ENCODE measurements at places on chromosomes 1 and 21.

GRCh38 chr1:16204634-16205333 lies 7.7 kb downstream of the ARHGEF19 start:
- no peak for DNase-seq

DNA sequence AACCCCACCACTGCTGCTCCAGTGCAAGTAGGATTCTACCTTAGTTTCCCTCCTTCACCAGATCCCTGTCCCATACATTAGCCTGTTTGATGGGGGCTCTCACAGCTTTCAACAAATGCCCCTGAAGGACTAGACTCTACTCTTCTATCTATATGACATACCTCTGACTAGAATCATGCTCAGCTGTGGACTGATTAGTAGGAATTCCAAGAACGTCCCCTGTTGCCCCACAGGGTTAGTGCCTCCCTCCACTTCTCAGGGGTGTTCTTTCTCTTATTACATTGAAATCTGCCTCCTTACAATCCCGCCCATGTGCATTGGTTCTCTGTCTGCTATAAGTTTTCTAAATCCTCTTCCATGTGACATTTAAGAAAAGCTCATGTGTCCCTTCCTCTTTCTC lies 375.9 kb upstream of the DUSP10 start:
- no peak for DNase-seq

- no peak for DNase-seq
These were observed 37.5 kb upstream of the LRRC53 start for GRCh38 chr1:74549932-74550331.

DNA sequence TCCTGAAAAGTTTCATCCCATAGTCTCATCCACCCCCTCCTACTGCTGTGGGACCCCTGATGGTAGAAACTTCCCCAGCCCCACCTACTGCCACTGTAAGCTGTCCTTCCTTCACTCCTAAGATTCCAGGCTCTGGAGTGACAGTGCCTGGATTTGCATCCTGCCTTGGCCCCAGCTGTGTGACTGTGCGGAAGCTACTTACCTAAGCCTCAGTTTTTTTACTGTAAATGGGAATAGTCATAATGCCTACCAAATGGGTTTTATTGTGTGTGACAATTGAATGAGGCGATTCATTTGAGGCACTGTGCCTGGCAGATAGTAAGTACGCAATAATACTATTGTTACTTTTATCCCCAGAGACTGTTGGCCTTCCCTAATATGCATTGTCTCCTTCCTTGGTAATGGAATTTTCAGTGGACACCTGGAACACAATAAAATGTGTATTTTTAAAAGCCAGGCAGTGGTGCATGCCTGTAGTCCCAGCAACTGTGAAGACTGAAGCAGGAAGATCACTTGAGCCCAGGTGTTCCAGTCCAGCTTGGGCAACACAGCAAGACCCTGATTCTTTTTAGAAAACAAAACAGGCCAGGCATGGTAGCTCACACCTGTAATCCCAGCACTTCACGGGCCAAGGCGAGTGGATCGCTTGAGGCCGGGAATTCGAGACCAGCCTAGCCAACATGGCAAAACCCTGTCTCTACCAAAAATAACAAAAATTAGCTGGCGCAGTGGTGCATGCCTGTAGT lies 55.0 kb upstream of the ZNF326 start:
- DNase-seq = no peak

DNA sequence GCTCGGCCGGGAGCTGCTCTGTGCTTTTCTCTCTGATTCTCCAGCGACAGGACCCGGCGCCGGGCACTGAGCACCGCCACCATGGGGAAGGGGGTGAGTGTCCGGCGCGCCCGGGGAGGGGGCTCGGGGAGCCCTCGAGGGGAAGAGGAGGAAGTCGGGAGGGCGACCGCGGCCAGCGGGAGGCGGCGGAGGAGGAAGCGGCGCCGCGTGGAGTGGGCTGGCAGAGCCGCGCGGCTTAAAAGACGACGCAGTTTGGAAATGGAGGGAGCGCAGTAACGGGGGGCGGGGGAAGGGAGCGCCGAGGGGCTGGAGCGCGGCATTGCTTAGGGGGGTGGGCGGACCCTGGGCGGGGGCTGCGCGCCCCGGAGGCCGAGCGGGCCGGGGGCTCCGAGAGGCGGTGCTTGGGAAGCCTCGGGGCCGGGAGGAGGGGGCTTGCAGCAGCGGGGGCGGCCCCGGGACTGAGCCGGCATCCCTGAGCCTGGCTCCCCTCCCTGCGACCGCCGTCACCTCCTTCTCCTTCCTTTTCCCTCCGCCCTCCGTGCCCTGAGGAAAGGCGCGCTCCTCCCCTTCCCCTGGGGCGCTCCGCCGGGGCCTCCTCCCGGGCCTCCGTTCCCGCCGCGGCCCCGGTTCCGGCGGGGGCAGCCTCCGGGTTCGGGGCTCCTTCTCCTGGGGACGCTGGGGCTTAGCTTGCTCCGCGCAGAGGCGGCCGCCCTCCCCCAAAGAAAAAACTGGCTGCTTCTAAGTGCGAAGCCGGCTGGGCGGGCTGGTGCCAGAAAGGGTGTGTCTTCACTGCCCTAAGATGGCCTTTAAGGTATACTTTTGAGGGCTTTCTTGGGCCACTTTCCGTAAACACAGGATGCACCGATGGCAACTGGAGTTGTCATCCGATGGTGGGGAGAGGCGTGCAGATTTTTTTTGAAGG lies 648 bp downstream of the ATP1A1 start:
- peak; percentile 85 for DNase-seq

- no peak for DNase-seq
These were observed 245.3 kb upstream of the ZP4 start for GRCh38 chr1:238135708-238136664.

- DNase-seq = peak; percentile 79
These were observed 991 bp downstream of the PRMT6 start for GRCh38 chr1:107057197-107058133.

DNA sequence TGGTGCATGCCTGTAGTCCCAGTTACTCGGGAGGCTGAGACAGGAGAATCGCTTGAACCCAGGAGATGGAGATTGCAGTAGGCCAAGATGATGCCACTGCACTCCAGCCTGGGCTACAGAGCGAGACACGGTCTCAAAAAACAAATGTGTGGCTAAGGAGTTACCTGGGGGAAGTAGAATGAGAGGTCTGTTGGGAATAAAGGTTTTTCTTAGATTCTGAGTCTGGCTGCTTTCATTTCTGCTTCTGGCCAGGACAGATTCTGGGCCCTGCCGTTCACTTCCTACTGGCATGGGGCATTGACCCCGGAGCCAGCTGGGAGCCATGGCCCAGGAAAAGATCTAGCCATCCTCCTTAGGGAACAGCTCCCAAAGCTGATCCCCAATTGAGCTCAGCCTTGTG lies 420 bp upstream of the DCDC2B start:
- DNase-seq = no peak

DNA sequence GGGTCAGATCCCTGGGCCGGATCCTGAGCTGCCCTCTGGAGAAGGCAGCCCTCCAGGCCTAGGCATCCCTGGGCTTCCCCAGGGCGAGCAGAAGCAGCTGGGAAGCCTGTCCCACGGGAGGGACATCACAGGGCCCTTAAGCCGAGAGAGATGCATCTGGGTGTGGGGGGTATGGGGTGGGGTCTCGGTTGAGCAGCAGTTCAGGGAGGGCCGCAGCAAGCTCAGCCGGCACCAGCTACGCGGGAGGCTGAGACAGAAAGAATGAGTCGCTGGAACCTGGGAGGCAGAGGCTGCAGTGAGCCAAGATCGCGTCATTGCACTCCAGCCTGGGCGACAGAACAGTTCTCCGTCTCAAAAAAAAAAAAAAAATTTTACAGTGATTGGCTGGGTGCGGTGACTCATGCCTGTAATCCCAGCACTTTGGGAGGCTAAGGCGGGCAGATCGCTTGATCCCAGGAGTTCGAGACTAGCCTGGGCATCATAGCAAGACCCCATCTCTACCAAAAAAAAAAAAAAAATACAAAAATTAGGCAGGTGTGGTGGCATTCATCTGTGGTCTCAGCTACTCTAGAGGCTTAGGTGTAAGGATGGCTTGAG lies 37.7 kb downstream of the RRP1 start:
- DNase-seq = no peak

DNA sequence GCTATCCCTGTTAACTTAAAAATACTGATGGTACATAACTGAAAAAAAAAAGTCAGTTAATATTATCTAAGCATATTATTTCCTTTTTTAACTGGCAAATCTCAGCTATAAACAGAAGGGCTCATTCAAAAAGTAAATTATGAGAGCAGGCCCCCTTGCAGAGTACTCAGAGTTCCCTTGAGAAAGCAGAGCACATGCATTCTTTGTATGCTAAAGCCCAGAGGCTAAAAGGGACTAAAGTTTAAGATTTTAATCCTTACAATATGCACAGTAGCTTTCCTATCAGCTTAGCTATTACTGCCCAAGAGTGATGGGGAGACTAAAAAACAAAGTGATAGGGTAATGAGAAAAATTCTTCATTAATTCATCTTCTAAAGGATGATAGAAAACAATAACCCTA lies 18.5 kb downstream of the SLC16A1 start:
- no peak for DNase-seq

DNA sequence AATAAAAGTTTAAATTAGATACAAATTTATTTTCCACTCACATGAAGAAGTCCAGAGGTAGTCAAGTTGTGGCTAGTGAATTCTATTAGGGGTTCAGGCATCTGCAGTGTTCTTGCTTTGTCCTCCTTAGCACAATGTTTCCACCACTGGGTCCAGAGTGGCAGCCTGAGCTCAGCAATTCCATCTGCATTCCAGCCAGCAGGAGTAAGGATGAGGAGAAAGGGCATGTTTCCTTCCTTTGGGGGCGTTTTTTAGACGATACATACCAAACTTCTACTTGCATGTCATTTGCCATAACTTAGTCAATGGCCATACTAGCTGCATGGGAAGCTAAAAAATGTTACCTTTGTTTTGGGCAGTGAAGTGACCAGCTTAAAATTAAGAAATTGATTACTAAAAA lies 98.5 kb upstream of the VANGL1 start:
- DNase-seq = no peak

GRCh38 chr1:203911806-203912205 lies 50.4 kb downstream of the SNRPE start:
- no peak for DNase-seq

GRCh38 chr21:43727519-43728153 lies 8.7 kb downstream of the PDXK start:
- no peak for DNase-seq
